ENCODE measurements at places on chromosomes 6 and 20.

DNA sequence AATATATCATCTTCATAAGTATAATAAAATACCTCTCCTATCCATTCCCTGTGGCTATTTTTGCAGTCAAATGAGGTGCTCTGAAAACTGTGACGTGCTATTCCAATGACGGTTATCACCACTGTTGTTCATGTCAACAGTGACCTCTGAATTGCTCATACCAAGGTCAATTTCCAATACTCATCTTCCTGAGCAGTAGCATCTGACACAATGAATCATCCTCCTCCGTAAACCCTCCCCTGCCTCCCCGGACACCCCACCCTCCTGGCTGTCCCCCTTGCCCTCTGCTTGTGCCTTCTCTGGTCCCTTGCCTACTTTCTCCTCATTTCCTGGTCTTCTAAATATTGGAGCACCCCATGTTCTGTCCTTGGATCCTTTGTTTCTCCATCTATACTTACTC lies 77.7 kb upstream of the SLC22A23 start:
- DNase-seq = no peak

- no peak for DNase-seq
Observed at GRCh38 chr6:128595544-128595943, 75.1 kb upstream of the PTPRK start.

GRCh38 chr6:19851241-19852089 lies 14.3 kb downstream of the ID4 start:
- DNase-seq = no peak

DNA sequence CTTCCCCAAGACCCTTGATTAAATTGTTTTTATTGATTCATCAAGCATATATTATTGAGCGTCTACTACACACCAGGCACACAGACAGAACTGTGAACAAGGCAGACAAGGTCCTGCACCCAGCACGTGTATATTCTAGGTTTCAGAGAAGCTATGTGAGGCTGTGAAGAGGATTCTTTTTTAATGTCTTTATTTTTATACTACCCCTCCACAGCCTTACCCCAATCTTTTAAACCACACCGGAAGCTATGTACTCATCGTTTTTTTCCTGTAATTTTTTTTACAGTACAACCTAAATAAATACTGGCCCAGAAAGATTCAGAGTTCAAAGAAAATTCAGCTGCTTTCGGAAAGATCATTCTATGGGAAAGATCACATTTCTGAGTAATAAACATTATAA lies 10.0 kb downstream of the SGK1 start:
- no peak for DNase-seq

DNA sequence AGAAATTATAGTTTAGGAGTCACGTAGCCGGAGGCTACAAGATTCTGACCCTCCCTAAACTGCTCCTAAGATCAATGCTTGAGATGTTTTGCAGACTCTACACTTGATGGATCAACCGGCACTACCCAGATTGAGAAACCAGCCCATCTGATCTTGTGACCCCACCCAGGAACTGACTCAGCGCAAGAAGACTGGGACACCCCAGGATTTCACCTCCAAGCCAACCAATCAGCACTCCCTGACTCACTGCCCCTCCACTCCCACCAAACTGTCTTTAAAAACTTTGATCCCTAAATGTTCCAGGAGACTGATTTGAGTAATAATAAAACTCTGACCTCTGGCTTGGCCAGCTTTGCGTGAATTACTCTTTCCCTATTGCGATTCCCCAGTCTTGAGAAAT lies 99.8 kb downstream of the OPRM1 start:
- DNase-seq = no peak

DNA sequence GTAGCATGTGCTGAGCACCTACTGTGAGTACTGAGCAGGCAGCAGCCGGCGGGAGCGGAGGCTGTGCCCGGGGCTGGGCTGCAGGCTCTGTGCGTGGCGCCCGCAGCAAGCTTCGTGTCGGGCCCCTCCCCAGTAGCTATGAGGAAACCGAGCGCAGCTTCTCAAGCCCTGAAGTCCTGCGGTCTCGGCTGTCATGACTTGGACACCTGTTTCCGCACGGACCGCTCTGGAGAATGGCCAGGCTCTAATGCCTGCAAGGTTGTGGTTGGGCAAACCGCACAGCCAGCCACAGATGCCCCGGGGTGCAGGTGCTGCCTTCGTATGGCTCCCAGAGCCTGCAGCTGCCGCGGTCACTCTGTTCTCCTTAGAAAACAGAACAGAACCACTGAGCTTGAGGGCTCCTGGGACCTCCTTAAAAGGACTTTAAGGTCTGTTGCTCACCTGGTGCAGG lies 33.7 kb downstream of the PYGB start:
- DNase-seq = no peak

DNA sequence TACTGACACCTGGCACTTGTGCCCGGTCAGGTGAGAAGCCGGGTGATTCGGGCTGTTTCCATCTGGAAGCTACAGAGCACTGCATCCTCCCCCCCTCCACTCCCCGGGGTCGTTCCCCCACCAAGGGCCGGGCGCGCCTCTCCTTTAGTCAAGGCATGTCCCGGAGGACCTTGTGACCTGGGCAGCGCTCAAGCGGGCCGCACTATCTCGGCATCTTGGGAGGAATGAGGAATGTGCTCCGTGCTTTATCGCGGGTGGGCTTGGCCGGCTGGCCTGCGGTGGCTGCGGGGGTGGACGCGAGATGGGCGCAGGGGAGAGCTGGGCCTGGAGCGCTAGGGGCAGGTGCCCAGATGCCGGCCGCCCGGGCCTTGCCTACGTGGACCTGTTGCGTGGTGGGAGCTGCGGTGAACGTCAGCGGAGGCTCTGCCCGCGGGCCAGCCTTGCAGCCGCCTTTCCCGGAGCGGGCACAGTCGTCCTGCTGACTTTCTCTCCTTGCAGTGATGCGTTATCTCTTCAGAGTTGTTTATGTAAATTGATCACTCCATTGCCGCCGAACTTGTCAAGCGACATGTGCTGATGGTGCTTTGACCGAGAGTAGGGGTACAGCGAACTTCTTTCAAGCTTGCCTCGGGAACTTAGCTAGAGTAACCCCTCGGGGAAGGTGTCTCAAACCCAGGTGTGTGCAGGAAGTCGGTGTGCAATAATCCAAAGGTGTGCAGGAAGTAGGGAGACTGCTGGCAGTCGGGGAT lies 1.1 kb downstream of the LRRC1 start:
- peak; percentile 5 for DNase-seq

DNA sequence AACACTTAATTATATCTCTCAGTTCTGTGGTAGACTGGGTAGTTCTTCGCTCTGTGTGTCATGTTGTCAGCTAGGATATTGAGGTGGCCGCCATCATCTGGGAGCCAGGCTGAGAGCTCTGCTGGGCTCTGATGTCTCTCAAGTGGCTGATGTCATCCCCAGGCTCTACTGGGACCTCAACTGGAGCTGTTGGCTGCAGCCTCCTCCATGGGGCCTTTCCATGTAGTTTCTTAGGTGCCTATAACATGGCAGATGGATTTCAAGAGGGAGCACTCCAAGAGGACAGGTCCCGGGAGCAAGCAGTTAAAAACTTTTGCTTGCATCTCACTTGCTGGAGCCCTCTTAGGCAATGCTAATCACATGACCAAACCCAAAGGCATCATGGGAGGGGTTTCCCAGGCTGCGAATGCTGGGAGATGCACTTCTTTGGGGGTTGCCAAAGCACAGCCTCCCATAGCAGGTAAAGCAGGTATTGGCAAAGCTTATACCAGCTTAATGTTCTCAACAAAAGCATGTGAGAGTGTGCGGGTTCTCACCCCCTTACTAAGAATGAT lies 129.8 kb downstream of the TMEM242 start:
- no peak for DNase-seq

- DNase-seq = no peak
Observed at GRCh38 chr6:106973018-106973835, 1.3 kb downstream of the CD24 start.

GRCh38 chr6:124977067-124977908 lies 15.1 kb downstream of the RNF217 start:
- no peak for DNase-seq

GRCh38 chr6:74574794-74575193 lies 631.1 kb downstream of the COL12A1 start:
- no peak for DNase-seq

DNA sequence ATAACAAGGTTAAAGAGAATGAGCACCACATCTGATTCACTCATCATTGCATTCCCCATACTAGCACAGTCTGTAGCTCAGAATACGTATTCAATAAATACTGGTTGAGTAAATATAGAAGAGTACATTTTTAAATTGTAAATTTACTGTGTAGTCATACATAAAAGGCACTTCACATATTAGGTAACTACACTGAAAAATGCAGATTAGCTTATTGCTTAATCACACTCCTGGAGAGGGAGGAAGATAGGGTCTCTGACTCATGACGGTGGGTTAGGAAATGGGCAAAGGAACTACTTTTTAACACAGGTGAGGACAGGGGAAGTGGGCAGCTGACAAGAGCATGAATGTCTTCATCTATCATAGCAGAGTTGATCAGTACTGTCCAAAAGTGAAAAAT lies 133.2 kb downstream of the TBC1D32 start:
- DNase-seq = no peak

GRCh38 chr6:82870582-82871172 lies 195.0 kb downstream of the UBE3D start:
- no peak for DNase-seq

GRCh38 chr6:38151580-38152500 lies 332.3 kb downstream of the ZFAND3 start:
- DNase-seq = no peak

- peak; percentile 48 for DNase-seq
Observed at GRCh38 chr6:151475653-151476523, 17.9 kb upstream of the CCDC170 start.

DNA sequence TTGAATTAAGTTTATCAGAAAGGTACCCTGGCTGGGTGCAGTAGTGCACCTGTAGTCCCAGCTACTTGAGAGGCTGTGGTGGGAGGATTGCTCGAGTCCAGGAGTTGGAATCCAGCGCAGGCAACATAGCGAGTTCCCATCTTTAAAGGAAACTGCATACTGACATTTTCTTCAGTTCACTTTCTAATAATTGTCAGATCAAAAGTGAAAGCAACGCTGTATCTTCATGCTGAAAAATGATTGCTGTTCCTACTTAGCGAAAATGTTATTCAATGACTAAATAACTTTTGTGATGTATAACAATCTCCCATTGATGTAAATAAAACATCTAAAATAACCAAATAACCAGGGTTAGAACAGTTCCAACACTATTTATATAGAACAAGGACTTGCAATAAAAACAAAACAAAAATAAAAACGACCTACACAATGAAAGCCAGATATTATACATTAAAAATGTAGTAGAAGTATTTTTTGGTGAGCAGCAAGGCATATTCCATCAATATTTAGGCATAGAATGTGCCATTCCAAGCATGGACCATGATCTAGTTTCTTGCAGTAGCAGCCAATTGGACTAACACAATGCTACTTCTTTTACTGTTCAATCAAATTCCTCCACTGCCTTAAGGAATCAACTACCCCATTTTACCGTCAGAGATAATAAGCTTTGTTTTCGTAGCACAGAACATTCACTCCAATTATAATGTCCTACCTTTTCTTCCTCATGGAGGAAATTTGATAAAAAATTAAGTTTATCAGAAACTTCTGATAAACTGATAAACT lies 1.5 kb downstream of the LATS1 start:
- DNase-seq = no peak

- DNase-seq = no peak
Observed at GRCh38 chr6:39593646-39594045, 131.6 kb downstream of the KIF6 start.

DNA sequence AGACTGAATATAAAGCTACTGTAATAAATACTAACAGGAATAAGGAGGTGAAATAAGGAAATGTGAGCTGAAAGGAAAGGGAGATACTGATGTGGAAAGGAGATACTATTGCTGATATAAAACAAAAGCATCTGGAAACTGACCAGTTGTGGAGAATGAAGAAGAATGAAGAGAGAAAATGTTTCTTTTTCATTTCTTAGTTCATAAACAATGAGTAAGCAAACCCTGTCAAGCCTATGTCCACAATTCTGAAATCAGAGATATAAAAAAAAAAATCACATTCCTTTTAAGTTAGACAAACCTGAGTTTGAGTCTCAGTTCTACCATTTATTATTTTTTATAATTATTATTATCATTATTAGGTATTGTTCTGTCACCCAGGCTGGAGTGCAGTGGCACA lies 121.6 kb upstream of the GJE1 start:
- DNase-seq = no peak

GRCh38 chr20:1802385-1803060 lies 92.7 kb upstream of the SIRPA start:
- DNase-seq = no peak

- DNase-seq = no peak
Observed at GRCh38 chr20:7883741-7884140, 56.5 kb downstream of the HAO1 start.

DNA sequence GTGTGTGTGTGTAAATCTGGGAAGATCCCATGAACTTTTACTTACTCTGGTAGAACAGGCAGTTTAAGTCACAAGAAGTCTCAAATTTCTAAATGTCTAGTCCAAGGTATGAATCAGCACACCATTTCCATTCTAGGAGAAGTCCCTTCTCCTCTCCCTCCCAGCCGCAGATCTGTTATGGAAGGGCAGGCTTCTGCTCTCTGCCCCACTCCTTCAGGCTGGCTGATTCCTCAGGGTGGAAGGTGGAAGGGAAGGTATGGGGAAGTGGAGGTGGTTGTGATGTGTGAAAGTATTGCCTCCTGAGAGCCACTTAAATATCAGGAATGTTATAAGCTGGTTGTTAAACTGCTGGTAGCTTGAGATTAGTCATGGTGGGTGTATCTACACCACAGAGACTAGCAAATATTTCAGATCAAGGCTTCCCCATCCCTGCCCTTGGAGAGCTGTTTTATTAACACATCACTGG lies 44.5 kb upstream of the LAMA4 start:
- no peak for DNase-seq

- no peak for DNase-seq
Observed at GRCh38 chr6:81865712-81866111, 113.2 kb upstream of the TENT5A start.

DNA sequence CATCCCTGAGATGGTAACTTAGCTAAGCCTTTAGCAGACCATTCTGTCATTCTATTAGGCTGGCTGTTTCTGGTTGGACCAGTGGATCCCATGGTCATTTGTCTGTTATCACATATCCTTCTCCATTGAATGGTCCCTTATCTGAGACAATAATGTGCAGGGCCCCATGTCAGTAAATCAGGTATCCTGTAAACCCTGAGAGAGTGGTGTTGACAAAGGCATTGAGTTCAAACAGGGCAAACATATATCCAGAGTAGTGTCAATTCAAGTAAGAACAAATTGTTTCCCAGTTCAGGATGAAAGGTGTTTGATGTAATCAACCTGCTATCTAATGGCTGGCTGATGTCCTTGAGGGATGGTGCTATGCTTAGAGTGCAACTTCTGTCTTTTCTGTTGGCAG lies 126.2 kb downstream of the LINC00237 start:
- no peak for DNase-seq

- DNase-seq = no peak
Observed at GRCh38 chr6:24875534-24875901, 60.2 kb downstream of the RIPOR2 start.

GRCh38 chr6:150380256-150380655 lies 11.4 kb downstream of the IYD start:
- no peak for DNase-seq

Measured in activated CD4-positive, alpha-beta T cell treated with anti-CD3 and anti-CD28 coated beads for 4 hours (primary cell).